EH (cell line): ENCODE measurements at places on chromosomes 6 and 20.

- no peak for DNase-seq
These were observed 162.8 kb upstream of the CDYL start for GRCh38 chr6:4613381-4613780.

- peak; percentile 39 for DNase-seq
These were observed 10.8 kb downstream of the ASXL1 start for GRCh38 chr20:32368925-32369324.

GRCh38 chr6:33845031-33845745 is 41.4 kb upstream of the MLN start:
- no peak for DNase-seq

DNA sequence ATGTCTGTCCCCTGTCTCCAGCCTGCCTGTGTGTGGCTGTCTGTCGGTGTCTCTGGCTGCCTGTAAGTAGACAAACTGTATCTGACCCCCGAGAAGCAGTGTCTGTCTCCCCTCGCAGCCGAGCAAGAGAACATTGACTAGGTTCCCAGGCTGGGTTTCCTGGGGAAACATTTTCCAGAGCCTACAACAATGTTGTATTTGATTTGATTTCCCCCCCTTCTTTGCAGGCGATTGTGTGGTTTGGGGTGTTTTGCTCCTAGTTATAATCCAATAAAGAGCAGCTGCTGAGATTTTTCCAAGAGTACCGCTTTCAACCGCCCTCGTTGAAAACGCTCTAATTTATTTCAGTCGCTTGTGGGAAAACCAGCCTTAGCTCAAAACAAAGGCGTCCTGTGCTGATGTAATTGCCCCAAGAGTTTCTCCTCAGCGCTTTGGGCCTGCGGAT is 92.6 kb downstream of the CDC5L start:
- DNase-seq: no peak

DNA sequence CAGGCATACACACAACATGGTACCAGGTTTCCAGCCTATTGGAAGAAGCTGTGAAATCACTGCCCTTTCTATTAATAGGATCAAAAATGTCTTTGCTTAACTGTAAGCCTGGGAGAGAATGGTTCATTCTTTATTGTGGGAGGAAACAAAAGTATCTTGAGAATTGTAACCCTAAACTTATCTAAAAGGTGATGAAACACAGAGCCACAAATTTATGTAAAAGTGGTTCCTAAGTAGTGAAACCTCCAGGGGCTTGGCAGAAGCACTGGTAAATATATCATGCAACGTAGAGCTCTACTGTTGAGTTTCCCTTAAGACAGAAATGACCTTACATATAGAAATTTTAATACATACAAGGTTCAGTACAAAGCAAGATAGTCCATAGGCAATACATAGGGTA is 17.2 kb upstream of the NOX3 start:
- peak; percentile 28 for DNase-seq

DNA sequence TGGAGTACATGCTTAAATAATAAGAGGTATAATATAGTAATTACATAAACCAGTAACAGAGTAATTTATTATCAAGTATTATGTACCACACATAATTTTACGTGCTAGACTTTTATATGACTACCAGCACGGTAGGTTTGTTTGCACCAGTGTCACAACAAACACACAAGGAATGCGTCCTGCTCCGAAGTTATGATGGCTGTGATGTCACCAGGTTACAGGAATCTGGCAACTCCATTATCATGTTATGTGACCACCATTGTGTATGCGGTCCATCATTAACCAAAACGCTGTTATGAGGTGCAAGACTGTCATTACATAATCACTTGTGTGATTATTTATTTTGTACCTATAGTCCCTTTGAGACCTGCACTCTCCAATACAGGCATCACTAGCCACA is 235.2 kb upstream of the PMEPA1 start:
- no peak for DNase-seq

GRCh38 chr20:23267909-23268308 is 82.7 kb upstream of the NXT1 start:
- DNase-seq: no peak

GRCh38 chr20:32959351-32960221 is 44.6 kb downstream of the SUN5 start:
- no peak for DNase-seq

- no peak for DNase-seq
These were observed 215.3 kb downstream of the EYA4 start for GRCh38 chr6:133456439-133456838.

DNA sequence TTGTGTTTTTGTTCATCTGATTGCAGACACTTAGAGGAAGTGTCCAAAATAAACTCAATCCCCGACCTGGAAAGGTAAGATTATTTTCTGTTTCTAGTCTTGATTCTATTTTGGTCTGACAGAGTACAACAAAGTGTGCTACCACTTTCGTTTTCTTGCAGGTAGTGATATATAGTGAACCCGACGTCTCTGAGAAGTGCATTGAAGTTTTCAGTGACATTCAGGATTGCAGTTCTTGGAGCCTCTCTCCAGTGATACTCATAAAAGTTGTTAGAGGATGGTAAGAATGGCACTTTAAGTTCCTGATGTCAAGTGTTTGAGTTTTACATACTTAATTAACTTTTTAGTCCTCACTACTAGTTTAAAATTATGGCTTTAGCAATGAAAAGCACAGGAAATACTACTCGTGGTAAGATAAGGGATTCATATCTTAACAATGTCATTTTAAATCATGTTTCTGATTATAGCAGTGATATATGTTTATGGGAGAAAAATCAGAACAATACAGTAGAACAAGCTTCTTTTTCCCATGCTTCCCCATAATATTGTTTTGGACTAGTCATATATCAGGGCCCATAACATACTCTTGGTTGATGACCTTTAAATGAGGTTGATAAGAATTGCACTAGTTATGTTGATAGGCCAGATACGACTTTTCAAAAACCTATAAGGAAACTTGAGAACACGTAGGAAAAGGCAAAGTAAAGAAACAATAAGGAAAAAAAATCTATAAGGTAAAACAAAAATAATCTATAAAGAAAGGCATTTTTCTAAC is 104.0 kb downstream of the RTN4IP1 start:
- no peak for DNase-seq

DNA sequence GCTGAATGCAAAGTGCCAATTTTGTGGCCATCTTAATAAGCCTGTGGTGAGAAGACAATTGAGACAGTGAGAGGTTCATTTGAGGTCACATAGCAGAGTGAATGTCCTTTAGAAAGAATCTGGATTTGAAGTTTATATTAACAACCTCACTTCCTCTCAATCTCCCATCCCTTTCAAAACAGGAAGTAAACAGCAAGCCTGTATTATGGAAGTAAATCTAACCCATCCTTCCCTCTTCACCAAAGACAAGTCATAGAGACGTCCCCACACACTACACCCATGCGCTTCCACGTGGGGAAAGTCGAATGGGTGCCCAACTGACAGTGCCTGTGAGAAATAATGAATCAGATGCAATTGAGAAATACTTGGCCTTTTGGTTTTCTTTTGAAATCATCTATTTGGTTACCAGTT is 28.8 kb upstream of the CCND3 start:
- peak; percentile 44 for DNase-seq

DNA sequence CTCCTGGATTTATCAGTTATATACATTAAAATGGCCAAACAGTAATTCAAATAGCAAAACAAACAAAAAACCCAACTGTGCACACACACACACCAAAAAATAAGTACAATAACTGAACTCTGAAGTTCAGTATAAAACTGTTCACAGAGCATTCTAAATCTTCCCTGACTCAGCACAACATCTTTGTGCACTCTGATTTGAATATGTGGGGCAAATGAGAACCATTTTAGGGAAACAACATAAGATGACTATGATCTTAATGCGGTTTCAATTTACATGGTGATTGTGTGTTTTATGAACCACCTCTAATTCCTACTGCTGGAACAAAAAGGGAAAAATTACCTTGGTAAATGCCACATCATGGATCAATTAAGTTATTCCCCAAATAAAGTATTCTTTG is 41.7 kb downstream of the PLAGL1 start:
- no peak for DNase-seq

DNA sequence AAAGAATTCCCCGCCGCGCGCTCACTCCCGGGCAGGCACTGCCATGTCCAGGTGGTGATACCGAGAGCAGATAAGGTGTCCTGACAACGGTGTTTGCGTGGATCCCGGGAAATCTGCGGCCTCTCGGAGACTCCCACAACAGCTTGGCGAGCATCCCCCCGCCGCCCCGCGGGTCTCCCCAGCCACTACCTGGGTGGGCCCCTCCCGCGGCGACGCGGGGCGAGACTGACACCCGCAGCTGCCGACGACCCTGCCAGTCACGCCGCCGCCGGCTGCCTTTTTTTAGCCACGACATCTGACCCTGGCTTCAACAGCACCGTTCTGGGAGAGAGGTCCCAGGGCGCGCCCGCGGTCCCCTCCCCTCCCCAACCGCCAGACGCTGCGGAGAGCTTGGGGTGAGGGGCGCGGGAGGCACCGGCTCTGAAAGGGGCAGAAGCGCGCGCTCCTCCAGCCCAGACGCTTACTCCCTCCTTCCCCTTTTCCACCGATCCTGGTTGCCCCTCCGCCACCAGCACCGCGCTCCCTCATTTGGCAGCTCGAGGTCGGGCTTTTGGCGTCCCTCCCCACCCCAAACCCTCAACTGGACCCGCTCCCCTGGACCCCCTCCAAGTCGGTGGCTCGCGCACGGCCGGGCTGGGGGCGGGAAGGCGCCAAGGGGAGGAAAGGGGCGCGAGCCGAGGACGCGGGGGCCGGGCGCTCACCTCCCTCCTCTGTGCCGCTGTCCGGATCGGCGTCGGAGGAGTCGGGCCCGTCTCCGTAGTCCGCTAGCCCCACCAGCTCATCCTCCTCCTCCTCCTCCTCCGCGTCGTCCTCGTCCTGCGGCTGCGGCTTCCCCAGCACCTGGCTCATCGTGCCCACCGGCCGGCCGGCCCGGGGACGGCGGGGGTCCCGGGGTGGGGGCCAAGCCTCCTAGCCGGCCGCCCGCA is 665 bp downstream of the RRAGD start:
- peak; percentile 8 for DNase-seq

- DNase-seq: no peak
These were observed 71.2 kb upstream of the CCN6 start for GRCh38 chr6:111982681-111983080.

- peak; percentile 63 for DNase-seq
These were observed 220.2 kb upstream of the EXOC2 start for GRCh38 chr6:912871-913835.

DNA sequence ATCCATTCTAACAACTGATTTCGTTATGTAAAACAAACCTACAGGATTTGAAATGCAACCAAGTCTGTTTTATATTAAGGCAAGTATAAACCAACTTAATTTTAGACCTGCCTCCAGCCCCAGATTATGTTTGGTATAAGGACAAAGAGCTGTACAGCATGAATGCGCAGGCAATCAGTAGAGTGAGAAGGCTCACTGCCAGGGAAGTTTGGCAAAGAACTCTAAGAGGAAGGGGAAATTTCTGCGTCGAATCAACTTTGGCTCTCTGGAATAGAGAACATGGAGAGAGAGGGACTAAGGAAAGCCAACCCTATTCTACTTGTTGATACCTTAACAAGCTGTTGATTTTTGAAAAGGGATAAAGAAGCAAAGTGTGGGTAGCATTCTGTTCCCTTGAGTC is 96.9 kb upstream of the FOXO3 start:
- no peak for DNase-seq

DNA sequence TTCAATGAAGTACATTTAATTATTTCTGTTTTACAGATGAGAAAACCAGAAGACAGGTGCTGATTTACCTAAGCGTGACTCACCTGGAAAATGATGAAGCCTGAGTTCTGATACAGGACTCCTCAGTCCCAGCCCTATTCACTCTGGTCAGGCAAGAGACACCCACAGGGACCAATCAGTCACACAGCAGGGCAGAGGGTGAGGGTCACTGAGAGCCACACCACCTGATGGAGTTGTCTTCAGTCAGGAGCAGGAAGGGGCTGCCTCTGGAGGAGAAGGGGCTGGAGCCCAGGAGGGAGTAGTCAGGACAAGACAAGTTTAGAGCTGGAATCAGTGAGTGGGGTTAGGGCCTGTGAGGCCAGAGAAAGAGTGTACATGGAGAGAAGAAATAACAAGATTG is 251.2 kb upstream of the MOCS1 start:
- DNase-seq: no peak

- DNase-seq: no peak
These were observed 175.6 kb downstream of the FOXA2 start for GRCh38 chr20:22408521-22409402.

DNA sequence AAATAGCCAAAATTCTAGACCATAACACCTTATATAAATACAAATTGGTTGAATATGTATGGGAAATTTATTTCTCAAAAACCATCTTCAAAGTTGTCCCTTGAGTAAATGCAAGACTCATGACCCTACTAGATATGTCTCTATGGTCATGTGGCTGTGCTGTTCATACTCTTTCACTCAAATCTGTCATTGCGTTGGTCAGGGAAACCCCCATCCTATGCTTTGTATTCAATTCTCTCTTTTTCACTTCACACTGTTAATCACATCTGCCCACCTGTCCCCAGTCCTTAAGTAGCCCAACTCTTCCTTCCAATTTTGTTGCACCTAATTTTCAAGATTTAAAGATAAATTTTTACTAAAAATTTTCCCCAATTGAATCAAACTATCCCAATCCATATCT is 51.0 kb downstream of the RPS12 start:
- no peak for DNase-seq

DNA sequence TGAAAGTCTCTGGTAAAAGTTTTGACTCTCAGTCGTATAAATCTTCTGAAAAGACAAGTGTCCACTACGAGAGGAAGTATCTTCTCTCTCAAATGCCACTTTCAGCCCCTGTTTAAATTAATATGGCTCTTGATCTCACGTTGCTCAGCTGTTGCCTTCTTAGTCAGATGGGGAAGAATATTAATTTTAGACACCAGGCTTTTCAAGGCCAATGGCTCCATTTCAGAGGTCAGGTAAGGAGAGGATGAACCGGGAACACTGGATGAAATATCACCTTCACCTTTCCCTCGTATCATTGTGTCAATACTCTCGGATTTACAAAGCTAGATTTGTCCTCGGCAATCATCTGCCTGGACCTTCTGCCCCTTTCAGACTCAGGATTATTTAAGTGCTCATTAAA is at the start of gene MYLK4:
Gene MYLK4 (minus strand): TSS at position 91 of the 400 bp plus-strand sequence. CDS start 1,628 bp downstream, outside the sequence.
- no peak for DNase-seq

DNA sequence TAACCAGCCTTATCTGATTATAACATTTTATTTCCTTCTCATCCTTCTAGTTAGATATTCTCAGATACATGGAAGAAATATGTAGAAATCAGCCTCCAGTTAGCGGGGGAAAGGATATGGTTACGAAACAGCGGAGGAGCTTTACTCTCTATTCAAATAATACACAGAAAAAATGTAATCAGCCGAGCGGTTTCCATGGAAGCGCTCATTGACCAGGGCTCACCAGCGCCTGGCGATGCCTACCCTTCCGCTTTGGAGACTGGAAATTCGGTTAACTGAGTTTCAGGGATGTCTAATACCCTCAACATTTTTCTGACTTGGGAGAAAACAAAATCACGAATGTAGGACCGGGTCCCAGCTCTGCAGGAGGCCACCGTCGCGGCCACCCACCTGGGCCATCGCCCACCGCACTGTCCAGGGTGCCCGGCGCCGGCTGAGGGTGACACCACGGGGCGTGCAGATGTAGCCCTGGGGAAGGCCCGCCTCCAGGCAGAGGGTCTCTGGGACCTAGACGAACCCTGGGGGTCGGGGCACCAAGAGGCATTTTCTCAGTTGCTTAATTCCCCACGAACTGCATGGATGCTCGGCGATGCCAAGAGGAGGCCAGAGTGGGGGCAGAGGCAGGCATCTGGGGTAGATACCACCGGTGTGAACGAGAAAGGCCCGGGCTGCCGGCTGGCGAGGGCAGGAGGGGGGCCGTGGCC is 1.7 kb downstream of the PRR18 start:
- DNase-seq: no peak

GRCh38 chr6:1137849-1138248 is 174.0 kb upstream of the FOXQ1 start:
- no peak for DNase-seq
